Cerebellum (tissue), 4 donors: ENCODE measurements at places on chromosomes 1 and 21. TPM values are rescaled to one million over a fixed set of nuclear protein-coding genes. Genes with fewer than 3 reads are reported as not detected.

DNA sequence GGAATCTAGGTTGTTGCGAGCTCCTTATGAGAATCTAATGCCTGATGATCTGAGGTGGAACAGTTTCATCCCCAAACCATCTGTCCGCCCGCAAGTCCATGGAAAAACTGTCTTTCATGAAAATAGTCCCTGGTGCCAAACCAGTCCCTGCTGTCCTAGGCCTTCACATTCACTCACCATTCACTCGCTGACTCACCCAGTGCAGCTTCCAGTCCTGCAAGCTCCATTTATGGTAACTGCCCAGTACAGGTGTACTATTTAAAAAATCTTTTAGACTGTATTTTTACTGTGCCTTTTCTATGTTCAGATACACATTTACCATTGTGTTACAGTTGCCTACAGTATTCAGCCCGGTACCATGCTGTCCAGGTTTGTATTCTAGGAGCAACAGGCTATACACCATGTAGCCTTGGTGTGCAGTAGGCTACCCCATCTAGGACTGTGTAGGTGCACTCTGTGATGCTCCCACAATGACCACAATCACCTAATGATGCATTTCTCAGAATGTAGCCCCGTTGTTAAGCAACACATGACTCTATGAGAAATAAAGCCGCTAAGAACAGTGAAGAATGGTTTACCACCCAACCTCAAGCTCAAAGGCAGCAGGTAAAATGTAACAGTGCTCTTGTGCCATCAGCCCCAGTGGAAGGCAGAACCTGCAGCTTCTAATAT lies 2.4 kb downstream of the ECHDC2 start:
- DNase-seq = no peak

- peak; percentile 48 for DNase-seq
These were observed 957 bp downstream of the CAPN9 start for GRCh38 chr1:230747890-230748800.

GRCh38 chr1:226764533-226764932 lies 25.5 kb upstream of the ITPKB start:
- no peak for DNase-seq

DNA sequence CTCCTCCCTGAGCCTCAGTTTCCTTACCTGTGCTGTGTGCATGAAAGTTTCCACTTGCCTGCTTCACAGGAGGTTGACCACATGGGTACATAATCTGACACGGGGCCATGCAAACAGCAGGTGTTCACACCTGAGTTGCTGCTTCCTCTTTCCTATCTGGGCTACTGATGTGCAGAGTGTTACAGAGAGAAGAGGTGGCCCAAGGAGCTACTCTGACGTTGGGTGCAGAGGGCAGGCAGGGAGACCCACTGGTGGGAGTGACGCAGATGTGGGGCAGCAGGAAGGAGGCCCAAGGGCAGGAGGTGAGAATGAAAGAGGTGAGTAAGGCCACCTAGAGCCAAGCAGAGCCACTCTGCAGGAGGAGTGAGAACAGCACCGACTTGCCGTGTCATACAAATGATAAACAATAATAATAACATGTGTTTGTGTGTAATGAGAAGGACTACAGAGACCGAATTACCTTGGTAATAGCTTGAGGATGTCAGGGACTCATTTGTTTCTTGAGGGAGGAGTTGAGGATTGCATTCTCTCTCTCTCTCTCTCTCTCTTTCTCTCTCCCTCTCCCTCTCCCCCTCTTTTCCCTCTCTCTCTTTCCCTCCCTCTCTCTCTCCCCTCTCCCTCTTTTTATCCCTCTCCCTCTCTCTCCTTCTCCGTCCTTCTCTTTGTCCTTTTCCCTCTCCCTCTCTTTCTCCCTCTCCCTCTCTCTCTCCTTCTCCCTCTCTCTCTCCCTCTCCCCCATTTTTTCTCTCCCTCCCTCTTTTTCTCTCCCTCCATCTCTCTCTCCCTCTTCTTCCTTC lies 87.4 kb upstream of the IGSF21 start:
- DNase-seq = no peak

DNA sequence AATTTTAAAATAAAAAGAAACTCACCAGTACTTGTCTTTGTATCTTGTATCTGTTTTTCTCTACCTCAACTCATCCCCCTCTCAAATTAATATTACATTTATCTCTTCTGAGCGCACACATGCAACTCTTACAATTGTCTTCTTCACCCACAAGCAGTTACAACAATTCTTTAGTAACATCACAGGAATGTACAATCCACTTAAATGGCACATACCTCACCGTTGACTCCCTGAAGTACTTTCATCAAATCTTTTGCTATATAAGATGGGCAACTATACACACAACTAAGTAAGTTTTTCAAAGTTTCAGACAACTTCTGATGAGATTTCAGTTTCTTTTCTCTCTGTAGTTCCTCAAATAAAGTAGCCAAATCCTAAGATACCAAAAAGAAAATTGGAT lies 28.3 kb downstream of the HEATR1 start:
- DNase-seq = no peak

DNA sequence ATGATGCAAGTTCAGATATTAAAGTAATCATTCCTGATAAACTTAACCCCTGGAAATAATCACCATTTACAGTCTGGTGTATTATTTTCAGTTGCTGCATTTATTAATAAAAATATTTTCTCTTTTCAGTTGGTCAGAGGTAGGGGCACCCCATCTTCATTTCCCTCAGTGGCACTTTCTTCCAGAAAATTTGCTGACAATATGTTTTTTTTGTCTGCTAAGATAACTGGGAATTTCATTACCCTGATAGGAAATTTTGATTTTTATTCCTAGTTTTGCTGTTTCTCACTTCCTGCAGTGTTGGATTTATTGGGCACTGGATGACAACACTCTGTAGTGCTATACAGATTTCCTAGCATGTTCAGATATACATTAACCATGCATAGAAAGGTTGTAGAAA lies 33.1 kb upstream of the APOBEC4 start:
- DNase-seq = no peak

DNA sequence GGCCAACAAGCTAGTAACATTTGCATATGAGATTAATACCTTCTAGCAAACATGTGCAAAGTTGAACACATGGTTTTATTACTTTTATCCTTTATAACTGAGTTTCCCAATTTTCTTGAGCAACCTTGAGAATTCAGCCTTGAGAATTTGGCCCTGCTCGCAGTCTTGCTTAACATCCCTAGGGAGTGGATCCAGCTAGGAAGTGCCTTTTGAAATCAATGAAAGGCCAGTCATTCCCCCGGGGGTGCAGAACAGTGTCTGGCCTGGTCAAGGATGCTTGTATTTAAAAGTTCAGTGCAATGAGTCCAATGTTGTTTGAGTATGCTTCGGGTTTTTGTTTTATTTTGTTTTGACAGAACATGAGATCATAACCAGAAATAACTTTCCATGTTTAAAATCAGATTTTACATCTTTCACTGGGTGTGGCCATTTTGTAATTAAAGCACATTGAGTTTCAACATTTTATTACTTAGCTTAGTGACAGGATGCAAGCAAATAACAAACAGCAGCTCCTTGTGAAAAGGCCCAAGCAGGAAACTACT lies 16.7 kb downstream of the PALMD start:
- DNase-seq = no peak

- DNase-seq = no peak
These were observed 163.7 kb downstream of the ROR1 start for GRCh38 chr1:63937461-63938022.

The DCDC2B gene
- not detected for total RNA-seq

The TTC39A gene
- total RNA-seq = 7.0 TPM
